Motor neuron (in vitro differentiated cells): ENCODE measurements at places on chromosomes 12 and 14. TPM values are rescaled to one million over a fixed set of nuclear protein-coding genes. Genes with fewer than 3 reads are reported as not detected.

SMCO3 gene
- total RNA-seq, result 14.0 and 15.5 TPM in 2 replicates

- ATAC-seq, result no peak
Measured at GRCh38 chr14:21201732-21202462, 46.0 kb upstream of the OR5AU1 start.

DNA sequence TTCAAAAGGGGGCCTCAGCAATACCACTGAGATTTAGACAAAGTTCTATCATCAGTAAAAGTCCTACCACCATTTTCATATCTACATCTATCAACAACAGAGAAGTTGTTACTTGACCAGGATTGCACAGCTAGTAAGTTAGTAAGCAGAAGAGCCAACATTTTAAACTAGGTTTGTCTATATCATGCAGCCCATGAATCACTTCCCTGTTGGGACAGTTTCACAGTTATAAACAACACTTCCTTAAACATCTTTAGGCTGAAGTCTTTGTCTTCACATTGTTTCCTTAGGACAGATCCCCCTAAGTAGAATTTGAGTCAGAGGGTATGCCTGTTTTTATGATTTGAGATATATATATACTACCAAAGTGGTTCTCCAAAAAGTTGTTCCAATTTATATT is 68.5 kb downstream of the DAO start:
- no peak for ATAC-seq

DNA sequence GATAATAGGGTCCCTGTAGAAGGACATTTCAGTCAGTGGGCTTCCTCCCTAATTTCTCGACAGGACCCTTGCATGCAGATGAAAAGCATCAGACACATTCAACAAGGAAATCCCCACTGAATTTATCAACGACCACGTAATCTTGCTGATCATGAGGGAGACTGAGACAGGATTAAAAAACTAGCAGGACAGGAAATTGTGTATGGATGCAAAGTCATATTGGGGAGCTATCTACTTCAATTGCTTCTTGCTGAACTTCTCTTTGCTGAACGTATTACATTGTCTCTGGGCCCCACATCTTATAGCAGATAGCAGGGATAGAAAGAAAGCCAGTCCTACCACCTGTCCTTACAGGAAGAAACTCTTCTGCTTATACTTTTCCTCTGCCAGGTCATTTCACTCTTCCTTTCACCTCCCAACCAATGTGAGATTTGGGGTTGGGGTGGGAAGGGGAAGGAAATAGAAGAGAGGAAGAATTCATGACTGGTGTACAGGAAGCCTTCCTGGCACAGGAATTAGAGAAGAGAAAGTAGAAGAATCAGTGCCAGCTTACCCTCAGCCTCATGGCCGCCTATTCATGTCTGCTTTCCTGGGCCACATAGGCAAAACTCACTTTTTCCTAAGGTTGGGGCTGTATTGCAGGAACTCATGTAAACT is 333.3 kb downstream of the ZFP36L1 start:
- ATAC-seq, result no peak

DNA sequence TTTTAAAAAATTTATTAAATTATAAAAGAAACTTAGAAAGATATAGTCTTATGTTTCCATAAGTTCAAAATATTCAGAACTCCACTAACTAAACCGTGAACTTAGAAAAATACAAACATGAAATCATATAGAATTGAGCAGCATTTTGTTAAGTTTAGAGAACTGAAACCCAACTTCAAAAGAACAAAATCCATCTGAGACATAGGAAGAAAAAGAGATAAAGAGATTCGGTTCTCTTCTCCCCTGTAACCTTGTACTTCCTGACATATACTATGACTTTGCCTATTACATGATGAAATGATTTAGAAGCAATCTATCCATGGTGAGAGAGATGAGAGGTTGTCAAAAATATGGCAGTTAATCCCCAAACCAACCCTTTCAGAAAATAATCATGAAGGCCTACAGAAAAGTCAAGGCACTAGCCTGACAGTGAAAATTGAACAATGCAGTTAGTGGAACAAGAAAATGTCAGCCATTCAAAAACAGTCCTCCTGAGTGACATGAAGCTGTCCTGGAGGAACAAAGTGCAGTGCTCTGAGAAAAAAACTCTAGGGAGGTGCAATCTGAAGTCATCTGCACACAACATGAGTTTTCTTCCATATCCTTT is 44.0 kb downstream of the C12orf50 start:
- no peak for ATAC-seq

DNA sequence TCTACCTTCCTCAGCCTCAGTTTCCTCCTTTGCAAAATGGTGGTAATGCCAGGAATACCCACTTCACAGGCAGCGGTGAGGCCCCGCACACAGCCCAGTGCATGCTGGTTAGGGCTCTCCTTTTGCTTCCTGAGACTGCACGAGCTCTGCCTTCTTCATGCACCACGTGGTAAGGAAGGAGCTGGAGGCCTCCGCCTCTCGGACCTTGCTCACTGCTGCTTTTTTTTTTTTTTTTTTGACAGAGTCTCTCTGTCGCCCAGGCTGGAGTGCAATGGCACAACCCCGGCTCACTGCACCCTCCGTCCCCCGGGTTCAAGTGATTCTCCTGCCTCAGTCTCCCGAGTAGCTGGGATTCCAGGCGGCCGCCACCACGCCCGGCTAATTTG is 18.1 kb downstream of the TAMALIN start:
- no peak for ATAC-seq

PITPNM2 gene
- 4.4 and 5.0 TPM in 2 replicates for total RNA-seq

GRCh38 chr14:68463705-68464374 is 329.0 kb downstream of the ZFP36L1 start:
- ATAC-seq, result no peak

- ATAC-seq, result no peak
Measured at GRCh38 chr12:90515199-90516175, 439.5 kb downstream of the CCER1 start.

DNA sequence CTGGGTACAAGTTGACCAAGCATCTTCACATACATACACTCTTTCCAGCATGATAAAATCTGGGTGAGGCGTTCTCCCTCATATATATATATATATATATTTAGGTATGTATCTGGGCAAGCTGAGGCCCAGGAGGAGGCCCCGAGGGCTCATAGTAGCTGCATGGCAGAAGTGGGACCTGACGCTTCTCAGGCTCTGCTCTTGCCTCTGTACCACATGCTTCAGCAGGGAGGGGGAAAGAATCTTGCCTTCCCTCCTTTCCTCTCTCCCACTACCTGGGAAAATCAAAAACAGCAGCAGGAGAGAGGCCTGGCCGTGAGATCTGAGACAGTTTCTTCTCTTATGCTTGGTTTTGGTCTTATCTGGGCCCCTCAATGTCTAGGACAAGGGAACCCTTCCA is 9.2 kb downstream of the PPP1R1A start:
- peak; percentile 7 for ATAC-seq

IFNG gene
- total RNA-seq, result 0.41 TPM in 1 of 2 replicates, not detected in the other

GLIPR1L1 gene
- total RNA-seq, result not detected in 2 replicates

DNA sequence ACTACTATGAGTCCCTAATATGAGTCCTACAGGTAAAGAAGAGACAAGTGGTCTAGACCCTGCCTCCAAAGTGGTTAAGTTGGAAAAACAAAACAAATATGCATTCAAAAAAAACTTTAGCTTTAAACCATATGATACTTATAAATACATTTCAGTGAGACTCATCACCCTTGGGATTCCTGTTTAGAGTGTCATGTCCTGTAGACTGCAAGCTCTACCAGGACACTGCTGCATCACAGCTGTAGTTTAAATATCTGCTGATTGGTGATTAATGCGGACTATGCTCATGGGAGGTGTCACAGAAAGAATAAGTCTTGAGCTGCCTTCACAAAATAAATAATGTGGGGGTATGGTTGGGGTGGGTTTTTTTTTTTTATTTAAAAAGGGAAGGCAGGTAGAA is 8.8 kb upstream of the LGR5 start:
- no peak for ATAC-seq

VRTN gene
- total RNA-seq, result 0.31 TPM in 1 of 2 replicates, not detected in the other

IAPP gene
- 0.25 and 0.32 TPM in 2 replicates for total RNA-seq

GRCh38 chr12:127761880-127762279 is 505.1 kb upstream of the TMEM132C start:
- no peak for ATAC-seq

DNA sequence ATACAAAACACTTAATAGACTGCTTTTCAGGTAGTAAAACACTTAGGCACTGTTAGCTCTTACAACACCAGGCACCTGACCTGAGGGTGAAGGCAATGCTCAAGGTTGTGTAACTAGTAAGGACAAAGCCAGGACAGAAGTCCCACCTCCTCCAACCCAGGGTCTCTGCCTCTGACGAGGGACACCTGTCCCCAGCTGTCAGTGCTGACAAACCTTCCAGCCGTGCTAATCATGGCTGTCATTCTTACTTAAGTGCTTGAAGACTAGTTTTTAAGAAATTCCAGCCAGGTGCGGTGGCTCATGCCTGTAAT is 62.5 kb upstream of the MAX start:
- ATAC-seq, result no peak
